Hematopoietic multipotent progenitor cell (in vitro differentiated cells): ENCODE measurements at places on chromosomes 5 and 9.

DNA sequence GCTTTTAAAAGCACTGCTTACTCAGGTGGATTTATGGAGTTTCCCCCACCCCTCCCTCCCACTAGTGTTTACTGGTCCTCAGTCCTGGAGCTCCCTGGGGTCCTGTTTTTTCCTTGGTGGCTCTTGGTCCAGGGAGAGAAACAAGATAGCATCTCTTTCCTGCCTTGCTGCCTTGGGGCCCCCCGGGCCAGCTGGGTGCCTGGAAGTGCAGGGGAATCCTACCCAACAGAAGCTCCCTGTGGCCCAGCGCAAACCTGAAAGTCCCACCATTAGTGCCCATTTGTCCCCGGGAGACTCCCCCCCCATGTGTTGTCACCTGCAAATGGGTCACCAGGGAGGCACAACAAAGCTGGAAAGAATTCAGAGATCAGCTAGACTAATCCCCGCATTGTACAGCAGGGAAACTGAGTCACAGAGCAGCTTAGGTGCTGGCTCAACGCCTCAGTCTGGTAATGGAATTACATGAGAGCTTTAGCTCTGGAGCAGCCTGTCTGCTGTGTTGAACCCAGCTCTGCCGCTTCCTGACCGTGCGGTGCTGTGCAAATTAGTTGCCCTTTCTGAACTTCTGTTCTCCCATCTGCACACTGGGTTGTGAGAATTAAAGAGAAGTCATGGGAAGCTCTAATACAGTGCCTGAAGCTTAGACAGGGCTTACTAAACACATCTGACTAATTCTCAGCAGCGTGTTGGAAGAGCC is 38.2 kb downstream of the DAB2IP start:
- no peak for DNase-seq

DNA sequence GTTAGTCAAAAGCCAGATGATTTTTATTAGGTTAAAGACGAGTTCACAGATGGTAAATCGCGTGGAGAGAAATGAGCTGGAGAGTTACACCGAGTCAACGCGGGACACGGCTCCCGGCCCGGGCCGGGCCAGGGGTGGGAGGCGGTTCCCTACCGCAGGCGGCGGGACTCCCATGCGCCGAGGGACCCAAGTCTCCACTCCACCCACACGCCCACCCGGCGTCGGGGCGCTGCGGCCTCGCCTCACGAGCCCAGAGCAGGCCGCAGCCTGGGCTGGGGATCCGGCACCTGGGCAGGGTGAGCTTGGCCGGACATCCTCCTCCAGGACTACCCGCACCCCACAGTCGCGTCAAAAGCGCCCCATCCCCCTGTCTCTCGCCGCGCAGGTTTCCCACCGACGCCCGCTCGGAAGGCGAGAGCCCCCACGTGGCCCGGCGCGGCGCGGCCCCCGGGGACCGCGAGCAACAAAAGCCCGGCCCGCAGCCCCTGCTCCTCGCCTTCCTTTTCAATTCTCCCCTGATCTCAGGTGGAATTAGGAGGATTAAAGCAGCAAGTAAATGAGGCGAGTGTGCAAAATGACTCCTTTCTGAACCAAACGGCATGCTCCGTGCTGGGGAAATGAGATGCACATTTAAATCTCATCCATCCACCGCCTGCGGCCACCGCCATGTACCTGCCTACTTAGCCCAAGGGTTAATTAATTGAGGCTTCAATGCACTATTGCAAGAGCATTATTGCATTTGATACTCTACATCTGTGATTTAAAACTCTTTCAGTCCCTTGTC is 196.5 kb upstream of the TBCA start:
- peak; percentile 29 for DNase-seq

DNA sequence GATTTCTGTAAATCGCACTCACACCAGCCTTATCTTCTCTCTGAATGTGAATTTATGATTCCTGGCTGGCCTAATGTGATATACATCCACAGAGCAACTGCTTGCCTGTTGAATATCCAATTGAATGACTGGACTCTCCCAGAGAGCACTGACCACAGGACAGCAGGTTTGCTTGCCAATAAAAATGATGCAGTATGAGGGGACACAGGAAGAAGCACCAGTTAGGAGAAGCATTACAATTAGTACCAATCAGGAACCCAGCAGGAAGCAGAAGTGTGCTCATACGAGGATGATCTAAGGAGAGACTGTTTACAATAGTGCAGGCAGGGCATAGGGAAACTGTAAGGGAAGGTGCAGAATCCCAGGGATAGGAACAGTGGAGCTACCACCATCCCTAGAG is 127.2 kb upstream of the ZNF366 start:
- no peak for DNase-seq

GRCh38 chr9:132239999-132240840 is 78.4 kb downstream of the NTNG2 start:
- no peak for DNase-seq

DNA sequence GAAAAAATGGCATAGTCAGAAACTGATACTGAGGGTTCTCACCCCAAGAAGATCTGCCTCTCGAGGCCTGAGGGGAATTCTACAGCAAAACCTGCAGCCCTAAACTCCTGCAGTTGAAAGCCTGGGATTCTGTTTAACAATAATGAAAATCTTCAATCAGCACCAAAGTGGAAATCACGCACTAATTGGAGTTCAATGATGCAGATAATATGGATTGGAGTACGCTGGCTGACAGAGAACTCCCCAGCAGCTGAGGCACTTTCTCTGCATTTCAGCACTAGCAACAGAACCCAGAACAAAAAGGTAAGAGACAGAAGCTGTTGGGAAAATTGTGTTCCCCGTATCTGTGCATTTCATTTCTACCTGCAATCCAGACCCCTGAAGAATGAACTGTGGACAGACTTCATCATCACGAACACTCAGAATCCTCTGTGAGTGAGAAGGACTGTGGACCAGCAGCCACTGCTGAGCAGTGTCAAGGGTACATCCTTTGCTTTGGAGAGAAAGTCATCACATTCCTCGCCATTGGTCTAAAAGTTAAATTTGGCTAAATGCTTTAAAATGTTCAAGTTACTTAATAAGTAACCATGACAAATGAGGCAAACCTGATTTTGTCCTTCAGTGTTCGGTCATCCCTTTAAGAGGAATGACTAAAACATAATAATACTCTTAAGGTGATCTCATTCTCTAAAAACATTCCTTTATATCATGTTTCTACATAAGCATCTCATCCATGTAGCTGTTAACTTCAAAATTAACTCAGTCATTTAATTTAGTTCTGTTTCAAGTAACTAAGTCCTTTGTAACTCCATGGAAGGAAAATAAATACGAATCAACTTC is 126.1 kb downstream of the GAS1 start:
- no peak for DNase-seq

GRCh38 chr5:145341842-145342241 is 493.3 kb downstream of the PRELID2 start:
- DNase-seq: no peak

DNA sequence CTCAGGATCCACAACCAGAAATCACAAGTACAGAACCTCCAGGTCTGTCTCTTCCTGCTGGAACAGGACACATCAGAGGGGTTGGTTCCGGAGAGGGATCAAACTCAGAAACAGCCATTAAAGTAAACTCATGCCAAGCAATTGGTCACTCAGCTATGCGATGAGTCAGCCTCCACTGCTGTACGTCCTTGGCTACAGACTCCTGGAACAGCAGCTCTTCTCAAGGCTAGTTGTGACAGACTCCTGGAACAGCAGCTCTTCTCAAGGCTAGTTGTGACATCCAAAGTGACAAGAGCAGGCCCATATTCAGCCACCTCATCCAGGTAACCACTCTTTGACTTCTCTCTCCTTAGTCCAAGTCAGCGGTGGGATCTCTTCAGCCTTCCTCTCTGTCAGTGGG is at the start of gene SPINK13:
SPINK13 (plus strand) TSS at position 229 of the 400 bp plus-strand sequence. CDS start 1,279 bp downstream, outside the sequence.
- no peak for DNase-seq

GRCh38 chr5:102758576-102758975 is 3.5 kb downstream of the PAM start:
- DNase-seq: no peak

DNA sequence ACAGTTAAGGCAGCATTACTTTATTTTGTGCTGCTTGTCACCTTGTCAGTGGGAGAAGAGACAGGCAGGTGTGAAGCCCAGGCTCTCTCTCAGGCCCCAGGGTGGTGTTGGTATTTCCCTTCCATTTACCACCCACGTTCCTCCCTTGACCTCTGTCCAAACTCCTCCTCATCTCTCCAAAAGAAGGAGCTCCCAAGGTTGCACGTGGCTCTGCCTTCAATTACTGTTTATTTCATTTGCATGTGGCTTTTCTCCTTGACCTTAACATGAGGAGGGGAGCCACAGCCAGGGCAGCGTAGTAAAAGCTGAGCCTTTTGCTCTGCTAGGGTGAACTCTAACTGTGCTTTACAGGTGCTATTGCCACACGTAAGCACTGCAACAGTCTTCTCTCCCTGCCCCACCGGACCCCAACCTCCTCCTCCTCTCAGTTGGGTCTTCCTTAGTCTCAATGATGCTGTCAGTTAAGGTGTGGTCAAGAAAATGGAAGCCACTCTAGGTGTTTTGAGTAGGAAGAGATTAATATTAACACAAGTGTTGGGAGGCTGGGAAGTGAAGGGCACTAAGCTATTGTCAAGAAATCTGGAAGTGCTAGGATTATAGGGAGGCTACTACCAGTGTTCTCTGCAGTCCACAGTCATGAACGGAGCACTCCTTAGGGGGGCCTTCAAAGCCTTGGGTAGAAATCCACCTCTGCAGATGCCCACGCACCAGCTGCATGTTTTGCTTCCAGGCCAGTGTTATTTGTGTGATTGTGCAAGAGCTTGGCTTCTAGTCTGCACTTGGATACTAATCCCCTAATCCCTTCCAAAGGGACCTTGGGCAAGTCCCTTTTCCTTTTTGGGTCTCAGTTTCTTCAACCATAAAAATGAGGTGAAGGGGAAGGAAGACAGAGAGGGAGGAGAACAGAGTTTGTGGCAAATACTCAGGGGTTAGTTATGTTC is 3.9 kb upstream of the ALDH1B1 start:
- DNase-seq: no peak
